ENCODE measurements at places on chromosomes 12 and 14.

DNA sequence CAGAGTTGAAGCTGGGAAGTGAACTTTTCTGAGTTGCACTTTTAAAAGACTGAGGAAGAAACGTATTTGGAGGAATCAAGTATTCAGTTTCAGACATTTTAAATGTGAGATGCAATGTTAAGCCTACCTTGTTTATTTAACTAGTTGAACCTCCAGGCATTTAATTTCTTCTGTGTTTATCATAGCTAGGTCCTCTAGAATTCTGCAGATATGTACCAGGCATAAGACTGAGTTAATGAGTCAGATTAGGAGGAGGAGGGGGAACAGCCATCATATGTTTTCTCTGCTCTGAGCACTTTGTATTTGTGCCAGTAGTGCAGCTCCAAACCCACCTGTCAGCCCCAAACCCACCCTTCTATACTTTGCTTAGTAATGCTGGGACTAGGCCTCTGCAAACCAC, 16.4 kb upstream of the SAMD4A start:
- no peak for DNase-seq

- DNase-seq = no peak
These were observed 101.6 kb upstream of the KRAS start for GRCh38 chr12:25352083-25352918.

GRCh38 chr12:1130571-1130970, 139.5 kb downstream of the ERC1 start:
- DNase-seq = no peak

DNA sequence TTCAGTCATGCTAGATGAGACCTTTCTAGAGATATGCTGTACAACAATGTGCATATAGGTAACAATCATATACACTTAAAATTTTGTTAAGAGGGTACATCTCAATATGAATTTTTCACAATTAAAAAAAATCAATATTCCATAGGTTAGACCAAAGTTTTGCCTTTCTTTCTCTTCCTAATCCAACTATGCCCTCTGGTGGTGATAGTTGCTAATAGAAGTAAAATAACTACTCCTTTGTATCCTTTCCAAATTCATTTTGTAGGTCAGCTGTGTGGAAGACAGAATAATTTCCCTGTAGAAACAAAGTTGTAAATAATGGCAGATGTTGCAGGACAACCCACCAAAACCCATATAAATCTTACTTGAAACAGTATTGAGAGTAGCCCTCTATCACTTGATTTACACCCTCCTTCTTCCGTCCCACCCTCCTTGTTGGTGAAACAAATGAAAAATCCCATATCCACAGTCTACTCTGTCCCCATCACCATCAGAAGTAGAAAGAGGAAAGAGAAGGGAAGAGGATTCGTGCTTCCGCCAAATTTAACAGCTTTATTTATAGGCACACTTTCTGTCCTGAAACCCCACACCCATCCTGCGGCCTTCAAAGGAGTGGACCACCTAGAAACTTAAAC, 34.2 kb upstream of the KICS2 start:
- no peak for DNase-seq

GRCh38 chr14:61547186-61548069, 147.9 kb upstream of the HIF1A start:
- no peak for DNase-seq

DNA sequence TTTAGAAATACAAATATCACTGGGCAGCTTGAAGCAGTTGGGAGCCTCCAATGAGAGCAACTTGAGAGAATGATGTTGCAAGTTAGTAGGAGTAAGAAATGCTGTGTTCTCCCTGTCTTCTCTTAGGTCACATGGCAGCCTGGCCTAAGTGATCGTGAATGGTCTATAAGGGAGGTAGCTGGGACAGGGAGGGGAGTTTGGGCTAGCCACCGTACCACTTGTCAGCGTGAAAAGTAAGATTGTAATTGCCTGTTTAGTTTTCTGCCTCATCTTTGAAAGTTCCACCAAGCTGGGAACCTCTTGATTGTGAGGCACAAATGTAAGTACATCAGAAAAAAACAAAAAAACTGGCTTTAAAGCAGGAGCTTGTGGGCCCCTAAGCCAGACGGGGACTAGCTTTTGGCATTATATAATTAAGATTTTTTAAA, 36.4 kb downstream of the MDM2 start:
- DNase-seq = no peak

- no peak for DNase-seq
These were observed 364.9 kb upstream of the KITLG start for GRCh38 chr12:88945051-88945732.

GRCh38 chr12:15011162-15011561, 38.3 kb downstream of the PDE6H start:
- no peak for DNase-seq

GRCh38 chr12:67155863-67156262, 113.3 kb upstream of the CAND1 start:
- DNase-seq = no peak

- no peak for DNase-seq
These were observed 72.1 kb upstream of the SRSF5 start for GRCh38 chr14:69694730-69695281.

GRCh38 chr14:75443203-75443969, 15.6 kb downstream of the JDP2 start:
- no peak for DNase-seq

DNA sequence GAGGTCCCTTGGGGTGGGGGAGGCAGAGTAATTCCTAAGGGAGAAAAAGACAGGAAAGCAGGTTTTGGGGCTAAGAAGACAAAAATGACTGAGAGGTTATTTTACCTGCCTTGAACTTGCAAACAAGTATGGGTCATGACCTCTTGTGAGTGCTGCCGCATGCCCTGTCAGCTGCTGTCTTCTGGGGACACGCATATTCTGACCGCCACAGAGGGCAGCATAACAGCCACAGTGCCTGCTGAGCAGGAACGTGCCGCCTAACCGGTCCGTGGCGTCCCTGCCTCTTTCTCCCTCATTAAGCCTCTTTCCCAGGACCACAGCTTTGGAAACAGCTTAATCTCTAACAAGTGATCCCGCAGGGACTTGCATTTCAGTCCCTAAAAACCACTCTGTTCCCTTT, 51.3 kb upstream of the KCNA1 start:
- peak; percentile 77 for DNase-seq

DNA sequence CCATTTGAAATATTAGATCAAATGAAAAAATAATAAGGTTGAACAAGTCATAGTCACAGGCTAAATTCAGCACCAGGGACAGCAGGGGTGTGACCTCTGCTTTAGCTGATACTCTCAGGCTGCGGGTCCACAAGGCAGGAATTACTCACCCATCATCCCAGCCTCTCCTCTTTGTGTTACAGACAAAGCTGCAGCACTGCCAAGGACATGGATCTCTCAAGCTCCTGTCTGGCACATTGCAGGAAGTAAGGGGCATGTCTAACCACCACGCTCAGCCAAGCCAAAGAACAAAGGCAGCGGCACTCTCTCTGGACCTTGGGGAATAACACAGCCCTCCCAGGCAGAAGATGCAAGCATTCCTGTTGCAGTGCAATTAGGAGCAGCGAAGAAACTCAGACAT, 783.8 kb downstream of the VRK1 start:
- DNase-seq = peak; percentile 38

- no peak for DNase-seq
These were observed 3.5 kb downstream of the RSRC2 start for GRCh38 chr12:122523280-122523679.

DNA sequence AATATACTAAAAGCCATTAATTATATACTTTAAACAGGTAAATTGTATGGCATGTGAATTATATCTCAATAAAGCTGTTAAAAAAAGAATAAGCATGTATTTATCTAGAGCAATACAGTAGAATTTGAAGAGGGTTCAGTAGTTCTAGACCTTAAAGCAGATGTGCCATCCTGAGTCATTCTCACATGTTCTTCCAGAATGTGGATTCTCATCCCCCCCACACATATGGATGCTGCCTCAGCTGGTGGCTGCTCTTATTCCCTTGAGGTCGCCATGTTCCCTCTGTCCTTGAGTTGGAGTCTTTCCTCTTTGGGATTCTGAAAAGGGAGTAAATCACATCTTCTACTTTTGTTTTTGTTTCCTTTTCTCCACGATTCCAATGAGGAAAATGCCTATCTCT, 321.3 kb downstream of the AEBP2 start:
- DNase-seq = no peak

Data from H9 (cell line).